ENCODE measurements at places on chromosomes 7 and 10. TPM values are rescaled to one million over a fixed set of nuclear protein-coding genes. Genes with fewer than 3 reads are reported as not detected.

The BLNK gene
- not detected for total RNA-seq

The NPFFR1 gene
- total RNA-seq: not detected

The ZNF467 gene
- total RNA-seq: 0.36 TPM

The VSTM2A gene
- not detected for total RNA-seq

The CDC14C gene
- total RNA-seq: 0.16 TPM

The CTAGE4 gene
- total RNA-seq: 1.9 TPM

Data from hair follicle dermal papilla cell (primary cell).